ENCODE measurements at places on chromosomes 1 and 21.

DNA sequence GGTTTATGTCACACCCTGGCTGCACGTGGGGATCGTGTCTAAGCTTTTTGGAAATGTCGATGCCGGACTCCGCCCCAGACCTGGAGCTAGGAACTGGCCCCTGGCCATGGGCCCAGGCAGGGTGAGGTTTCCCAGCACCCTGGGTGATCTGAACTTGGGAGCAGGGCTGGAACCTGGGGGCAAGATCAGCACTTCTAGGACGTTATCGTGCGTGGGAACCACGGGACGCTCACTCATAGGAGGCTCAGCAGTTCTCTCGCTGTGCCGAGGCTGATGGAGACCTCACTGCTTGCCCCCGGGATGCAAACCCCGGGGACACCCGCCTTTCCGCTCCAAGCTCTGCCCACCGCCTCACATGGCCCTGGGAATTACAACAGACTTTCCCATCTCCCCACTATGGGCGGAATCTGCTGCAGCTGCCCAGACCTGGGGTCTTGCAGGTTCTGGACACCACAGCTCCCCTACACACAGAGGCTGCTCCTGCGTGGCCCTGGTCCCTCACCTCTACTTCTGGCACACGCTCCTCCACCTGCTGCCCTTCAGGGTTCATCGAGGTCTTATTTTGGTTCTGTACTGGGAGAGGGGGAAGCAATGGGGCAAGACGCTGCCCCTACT is 35.9 kb downstream of the COL18A1 start:
- DNase-seq, result no peak

DNA sequence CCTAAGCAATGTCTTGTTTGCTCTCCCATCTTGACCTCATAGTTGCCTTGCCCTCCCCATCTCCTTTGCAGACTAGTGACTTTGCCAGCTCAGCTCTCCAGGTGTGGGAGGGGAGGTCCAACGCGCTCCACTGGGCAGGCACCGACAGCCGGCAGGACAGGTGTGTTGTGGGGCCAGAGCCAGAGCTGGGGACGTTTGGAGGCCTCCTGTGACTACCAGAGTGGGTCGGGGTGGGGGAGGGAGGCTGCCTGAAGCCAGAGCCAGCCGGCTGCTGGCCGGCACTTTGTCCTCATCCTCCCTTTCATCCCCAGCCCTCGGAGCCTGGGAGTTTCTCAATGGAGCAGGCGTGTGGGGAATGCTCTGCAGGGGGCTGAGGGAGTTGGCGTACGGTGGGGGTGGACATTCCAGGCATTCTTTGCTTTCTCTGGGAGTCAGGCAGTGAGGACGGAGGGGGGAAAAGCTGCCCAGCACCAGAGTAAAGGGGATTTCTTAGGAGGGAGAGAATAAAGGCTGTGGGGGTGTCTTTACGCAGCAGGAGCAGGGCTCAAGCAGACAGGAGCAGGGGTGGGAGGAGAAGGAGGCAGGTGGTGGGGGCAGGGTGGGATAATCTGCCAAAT is 20.2 kb downstream of the NUAK2 start:
- DNase-seq, result no peak

DNA sequence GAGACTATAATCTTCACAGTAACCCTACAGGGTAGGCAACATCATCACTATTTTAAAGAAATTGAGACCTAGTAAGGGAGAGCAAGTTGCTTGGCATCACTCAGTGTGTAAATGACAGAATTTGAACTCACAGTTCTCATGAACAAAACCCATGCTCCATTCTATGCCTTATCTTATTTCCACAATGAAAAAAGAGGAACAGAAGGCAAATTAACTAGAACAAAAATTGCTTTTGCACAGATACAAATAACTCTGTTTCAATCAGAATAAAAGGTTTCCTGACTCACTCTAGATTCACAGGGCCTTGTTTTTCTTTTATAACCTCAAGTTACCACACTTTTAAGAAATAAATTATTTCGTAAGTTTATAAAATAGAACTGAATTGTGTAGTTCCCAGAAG is 90.1 kb downstream of the UCHL5 start:
- DNase-seq, result no peak

DNA sequence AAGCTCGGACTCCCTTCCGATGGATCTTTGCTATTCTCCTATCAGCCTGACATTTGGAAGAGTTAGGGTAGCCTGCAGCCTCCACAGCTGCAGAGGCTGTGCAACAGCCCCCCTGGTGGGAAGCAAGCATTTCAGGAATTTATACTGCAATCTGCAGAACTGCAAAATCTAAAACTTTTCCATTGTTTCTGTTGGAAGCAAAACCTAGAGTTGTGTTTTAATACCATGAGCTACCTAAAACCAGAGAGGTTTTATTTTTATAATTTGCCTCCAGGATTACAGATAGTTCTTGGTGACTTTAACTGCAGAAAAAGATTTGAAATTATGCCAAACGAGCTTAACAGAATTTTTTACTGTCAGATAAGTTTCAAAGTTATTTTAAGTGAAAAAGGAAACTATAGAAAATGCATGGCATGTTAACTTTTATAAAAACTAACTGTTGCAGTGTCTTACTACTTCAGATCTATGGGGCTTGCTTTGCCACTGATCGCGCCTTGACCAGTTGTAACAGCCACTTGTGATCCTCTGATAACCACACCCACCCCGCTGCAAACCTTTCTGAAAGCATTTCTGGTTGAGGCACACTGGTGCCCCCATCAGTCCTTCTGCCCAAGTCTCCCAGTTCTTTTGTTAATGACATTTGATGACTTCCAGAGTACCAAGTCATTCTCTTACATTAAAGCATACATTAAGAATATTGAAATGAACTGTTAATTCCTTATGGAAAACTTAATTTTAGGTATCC is 64.8 kb downstream of the PRDM2 start:
- no peak for DNase-seq

DNA sequence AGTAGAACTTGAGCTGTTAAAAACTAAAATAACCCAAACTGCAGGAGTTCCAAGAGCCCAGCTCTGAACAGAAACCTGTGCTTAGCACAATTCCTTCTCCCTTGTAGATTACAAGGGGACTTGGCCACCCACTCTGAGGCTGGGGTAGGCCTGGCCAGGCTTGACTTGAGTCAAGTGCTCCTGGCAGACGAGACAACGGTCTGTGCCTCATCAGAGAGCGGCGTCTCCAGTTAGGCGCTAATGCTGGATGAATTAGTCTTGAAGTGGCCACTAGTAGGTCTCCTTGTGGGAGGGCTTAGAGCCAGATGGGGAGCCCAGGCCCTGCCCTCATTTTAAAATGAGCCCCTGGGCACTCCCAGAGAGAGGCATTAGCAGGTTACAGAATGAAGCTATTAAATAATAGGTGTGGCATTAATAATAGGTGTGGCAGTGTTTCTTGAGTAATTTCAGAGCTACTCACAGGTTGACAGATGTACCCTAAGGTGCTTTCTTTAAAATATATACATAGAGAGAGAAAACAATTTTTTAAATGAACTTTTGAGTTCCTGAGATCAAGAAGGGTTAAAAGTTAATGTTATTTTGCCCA is 1.1 kb downstream of the EEIG2 start:
- DNase-seq, result peak; percentile 75

DNA sequence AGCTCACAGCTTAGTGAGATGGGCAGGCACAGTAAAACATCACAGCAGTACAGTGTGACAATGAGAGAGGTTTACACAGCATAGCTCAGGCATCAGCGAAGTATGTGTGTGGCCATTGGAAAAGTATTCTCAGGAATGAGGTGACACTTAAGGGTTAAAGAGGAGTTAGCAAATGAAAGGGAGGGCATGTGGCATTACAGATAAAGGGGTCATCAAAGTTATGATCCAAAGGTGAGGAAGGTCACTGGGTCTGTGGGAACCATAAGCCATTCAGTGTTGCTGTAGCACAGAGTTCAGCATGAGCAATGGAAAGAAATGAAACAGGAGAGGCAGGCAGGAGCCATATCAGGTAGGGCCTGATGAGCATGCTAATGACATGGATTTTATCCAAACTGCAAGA is 4.5 kb upstream of the C8B start:
- no peak for DNase-seq

DNA sequence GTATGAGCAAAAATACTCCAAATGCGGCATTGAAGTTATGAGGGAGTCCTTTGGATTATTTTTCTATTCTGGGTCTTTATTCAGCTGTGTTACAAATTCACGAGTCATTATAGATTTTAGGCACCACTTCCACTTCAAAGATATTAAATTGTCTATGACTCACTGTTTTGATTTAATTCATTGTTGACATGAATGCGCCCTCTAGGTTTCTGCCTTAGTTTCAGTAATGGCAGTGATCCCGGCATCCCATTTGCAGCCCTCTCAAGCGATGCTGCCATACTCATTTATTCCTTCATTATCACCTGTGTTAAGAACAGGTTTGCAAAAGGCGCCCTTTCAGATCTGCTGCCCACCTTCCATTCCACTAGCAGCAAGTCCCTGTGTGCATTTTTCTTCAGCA is 14.0 kb downstream of the RSPO1 start:
- no peak for DNase-seq

DNA sequence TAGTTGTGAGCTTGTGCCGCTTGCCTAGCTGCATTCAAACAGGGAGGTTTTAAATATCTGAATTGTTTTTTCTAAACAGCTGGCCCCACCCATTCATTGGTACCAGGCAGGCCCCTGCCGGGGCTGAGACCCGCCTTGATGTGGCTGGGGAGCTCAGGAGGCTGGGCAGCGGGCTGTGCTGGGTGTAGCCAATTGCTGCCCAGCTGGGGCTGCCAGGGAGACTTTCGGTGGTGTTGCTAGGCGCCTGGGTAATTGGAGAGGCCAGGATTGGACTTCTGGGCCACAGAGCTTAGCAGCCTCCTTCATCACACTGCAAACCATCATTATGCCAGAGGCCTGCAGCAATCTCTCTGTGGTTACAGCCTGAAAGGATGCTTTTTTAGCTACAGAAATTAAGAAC is 12.2 kb downstream of the RHBDL2 start:
- DNase-seq, result no peak

- DNase-seq, result no peak
These were observed 34.8 kb downstream of the ZMYND12 start for GRCh38 chr1:42420911-42421585.

Data from Kasumi-1 (cell line).